T-helper 17 cell (primary cell): ENCODE measurements at places on chromosomes 4 and X. TPM values are rescaled to one million over a fixed set of nuclear protein-coding genes. Genes with fewer than 3 reads are reported as not detected.
A peak's percentile ranks its signal among the peaks of the same experiment; 100 is the strongest.

The NKX3-2 gene
- total RNA-seq, result not detected

The HHIP gene
- not detected for total RNA-seq

The SUV39H1 gene
- total RNA-seq, result 5.8 TPM

DNA sequence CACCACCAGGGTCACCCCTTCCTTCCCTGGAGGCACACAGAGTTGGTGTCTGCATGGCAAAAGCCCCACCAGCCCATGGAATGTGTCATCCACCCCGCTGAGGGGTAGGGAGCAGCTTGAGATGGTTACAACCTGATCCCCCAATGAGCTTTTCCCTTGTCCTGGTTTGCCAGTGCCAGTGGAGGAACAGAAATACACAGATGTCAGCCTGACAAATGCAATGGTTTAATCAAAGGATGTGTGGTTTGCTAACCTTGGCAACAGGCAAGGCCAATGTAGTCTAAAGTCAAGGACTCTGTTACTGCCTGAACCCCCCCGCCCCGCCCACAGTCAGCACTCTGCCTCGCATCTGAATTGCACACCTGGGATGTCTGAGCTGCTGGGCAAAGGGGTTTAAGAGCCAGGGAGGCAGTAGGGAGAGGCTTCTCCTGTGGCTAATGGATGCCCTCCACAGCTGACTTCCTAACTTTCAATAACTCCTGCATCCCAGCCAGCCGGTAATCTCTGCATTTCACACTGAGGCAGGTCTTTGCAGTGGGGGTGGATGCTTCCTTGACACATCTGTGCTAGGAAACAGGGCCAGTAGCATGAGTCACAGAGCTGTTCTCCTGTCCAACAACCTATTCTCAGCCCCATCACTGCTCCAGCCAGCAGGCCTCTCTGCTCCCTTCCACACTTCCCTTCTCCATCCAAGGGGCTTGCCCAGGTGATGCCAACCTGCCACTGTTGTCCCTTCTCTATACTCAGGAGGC lies 137.5 kb downstream of the AMMECR1 start:
- no peaks in the 10 kb centered on the region for H3K36me3 ChIP-seq
- no peak for DNase-seq
- peaks cover 5% of the 10 kb centered on the region for H3K4me1 ChIP-seq

GRCh38 chrX:140744085-140744484 lies 34.5 kb downstream of the LINC00632 start:
- H3K27ac ChIP-seq, result no peak overlapping the region
- peaks cover 7% of the 10 kb centered on the region for H3K4me1 ChIP-seq
- peak overlapping the region; percentile 58 for H3K4me3 ChIP-seq

DNA sequence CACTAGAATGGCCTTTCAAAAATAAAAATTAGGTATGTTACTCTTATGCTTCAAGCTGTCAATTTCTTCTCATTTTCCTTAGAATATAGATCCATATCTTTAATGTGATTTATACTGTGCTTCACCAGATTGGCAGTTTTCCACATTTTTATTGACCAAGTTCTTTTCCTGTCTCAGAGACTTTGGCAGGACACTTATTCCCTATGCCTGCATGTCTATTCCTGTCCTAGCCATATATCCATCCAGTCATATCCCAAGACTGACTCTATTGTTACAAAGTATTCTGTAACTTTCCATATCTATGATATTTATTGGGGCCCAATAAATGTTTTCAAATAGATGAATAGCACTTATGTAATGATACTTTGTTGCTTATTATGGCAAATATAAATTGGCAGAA lies 450.7 kb downstream of the GASK1B start:
- DNase-seq, result no peak
- H3K4me1 ChIP-seq, result no peaks in the 10 kb centered on the region
- no peak overlapping the region for H3K4me3 ChIP-seq
- H3K27ac ChIP-seq, result no peak overlapping the region
- H3K36me3 ChIP-seq, result no peaks in the 10 kb centered on the region

DNA sequence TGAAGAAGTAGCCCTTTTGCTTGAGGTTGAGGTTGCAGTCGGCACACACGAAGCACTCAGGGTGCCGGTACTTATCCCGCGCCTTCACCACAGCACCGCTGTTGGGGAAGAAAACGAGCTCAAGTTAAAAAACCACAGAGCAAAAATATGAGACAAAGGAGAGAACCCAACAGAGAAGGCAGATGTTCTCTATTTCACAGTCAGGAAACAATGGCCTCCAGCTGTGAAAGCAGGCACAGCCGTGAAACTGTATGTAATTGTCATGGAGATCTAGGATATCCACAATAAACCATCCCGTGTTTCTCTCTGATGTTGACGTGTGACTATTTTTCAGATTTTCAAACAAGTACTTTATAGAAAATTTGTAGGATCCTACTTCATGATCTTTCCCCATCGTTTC lies 30.9 kb upstream of the CCDC110 start:
- no peak overlapping the region for H3K4me3 ChIP-seq
- no peak overlapping the region for H3K27ac ChIP-seq
- peaks cover 3% of the 10 kb centered on the region for H3K36me3 ChIP-seq
- H3K4me1 ChIP-seq, result no peaks in the 10 kb centered on the region
- no peak for DNase-seq

- peaks cover 4% of the 10 kb centered on the region for H3K4me1 ChIP-seq
- DNase-seq, result no peak
- H3K27me3 ChIP-seq, result no peaks in the 10 kb centered on the region
- no peak overlapping the region for H3K27ac ChIP-seq
- no peak overlapping the region for H3K4me3 ChIP-seq
These were observed 65.3 kb downstream of the HPRT1 start for GRCh38 chrX:134525086-134525792.

DNA sequence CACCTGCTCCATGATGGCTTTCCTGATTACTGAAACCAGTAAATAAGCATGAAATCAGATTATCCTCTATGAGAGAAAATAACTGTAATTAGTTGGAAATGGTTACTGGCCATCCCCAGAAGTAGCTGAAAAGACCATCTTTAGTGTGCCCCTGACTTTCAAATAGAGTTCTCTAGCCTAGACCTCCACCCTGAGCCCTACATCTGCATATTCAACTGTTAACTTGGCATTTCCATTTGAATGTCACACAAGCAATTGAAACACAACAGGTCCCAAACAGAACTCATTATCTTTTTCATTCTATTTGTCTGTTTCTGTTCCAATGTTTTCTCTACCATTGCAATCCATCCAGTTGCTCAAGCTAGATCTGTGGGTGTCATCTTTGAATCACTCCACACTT lies 952.3 kb downstream of the RPA4 start:
- no peaks in the 10 kb centered on the region for H3K27me3 ChIP-seq
- H3K27ac ChIP-seq, result no peak overlapping the region
- H3K4me1 ChIP-seq, result no peaks in the 10 kb centered on the region
- DNase-seq, result no peak
- no peak overlapping the region for H3K4me3 ChIP-seq

DNA sequence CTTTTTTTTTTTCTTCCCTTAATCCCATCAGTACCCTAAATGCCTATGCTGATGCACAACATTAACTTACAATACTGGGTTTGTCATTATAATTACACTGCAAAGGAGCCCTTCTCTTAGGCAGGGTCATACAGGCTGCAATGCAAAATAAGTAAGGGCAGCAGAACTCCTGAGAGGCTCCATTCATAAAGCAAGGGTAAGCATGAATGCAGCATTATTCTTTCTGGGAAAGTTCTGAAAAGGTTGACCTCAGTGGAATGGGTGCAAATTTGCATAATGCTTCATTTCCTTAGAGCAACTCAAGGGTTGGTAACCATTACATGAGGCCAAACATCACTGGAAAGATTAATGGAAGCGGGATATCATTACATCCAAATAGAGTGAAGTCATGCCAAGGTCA lies 789.2 kb downstream of the KLHL13 start:
- H3K36me3 ChIP-seq, result no peaks in the 10 kb centered on the region
- H3K4me3 ChIP-seq, result no peak overlapping the region
- H3K4me1 ChIP-seq, result no peaks in the 10 kb centered on the region
- DNase-seq, result no peak
- H3K27me3 ChIP-seq, result no peaks in the 10 kb centered on the region
- no peak overlapping the region for H3K27ac ChIP-seq

DNA sequence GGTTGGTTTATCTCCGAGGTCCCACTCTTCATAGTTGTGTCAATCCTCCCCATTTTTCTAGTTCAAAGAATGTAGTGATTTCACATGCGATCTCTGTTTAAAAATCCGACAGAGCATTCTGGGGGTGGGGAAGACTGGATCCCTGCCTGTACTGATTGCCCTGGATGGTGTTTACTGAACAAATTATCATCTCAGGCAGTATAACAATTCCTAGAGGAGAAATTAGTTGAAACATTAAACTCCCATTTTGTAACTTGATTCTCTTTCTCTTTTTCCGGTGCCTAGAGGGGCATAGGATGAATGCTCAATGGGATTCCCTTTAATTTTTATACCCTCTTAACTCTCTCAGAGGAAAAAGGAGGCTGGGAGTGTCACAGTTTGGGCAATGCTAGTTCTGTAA lies 10.0 kb upstream of the CWH43 start:
- no peak overlapping the region for H3K4me3 ChIP-seq
- no peak overlapping the region for H3K27ac ChIP-seq
- H3K27me3 ChIP-seq, result peaks cover 58% of the 10 kb centered on the region
- no peaks in the 10 kb centered on the region for H3K4me1 ChIP-seq
- no peaks in the 10 kb centered on the region for H3K36me3 ChIP-seq
- no peak for DNase-seq

GRCh38 chrX:31219174-31219573 lies 147.3 kb upstream of the FTHL17 start:
- no peak overlapping the region for H3K27ac ChIP-seq
- H3K27me3 ChIP-seq, result no peaks in the 10 kb centered on the region
- H3K4me3 ChIP-seq, result no peak overlapping the region
- H3K4me1 ChIP-seq, result peaks cover 4% of the 10 kb centered on the region
- H3K36me3 ChIP-seq, result no peaks in the 10 kb centered on the region

DNA sequence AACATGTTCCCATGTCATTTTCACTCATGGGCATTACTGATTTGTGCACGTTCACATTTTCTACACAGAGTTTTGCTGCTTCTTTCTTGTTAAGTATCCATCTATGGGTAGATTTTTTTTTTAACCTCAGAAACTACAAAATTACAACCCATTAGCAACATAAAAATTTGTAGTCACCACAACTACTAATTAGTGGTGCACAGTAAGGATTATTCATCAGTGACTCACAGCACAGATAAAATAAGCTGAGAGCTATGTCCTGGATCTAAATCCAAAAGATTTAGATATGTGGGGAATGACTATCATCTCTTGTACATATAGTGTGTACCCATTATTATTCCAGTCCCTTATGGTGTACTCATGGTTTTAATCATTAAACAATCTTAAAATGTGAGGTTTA lies 19.7 kb upstream of the AMELX start:
- no peak for DNase-seq
- no peaks in the 10 kb centered on the region for H3K27me3 ChIP-seq
- H3K36me3 ChIP-seq, result no peaks in the 10 kb centered on the region
- no peaks in the 10 kb centered on the region for H3K4me1 ChIP-seq
- no peak overlapping the region for H3K4me3 ChIP-seq

DNA sequence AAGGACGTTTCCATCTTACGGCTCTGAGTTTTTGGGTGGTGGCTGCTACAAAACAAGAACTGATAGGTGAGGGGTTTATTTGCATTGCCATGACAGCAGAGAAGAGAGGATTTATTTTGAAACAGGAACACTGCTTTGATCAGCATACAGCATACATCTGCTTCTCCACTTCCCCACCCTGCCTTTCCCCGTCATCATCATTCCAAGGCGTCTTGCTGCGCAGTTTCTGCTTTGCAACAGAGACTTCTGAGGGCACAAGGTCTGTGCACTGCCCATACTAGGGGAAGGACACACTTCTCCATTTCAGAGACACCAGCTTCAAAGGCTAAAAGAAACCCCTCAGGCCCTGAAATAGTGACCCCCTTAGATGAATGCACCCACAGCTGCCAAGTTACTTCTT lies 19.1 kb downstream of the STARD8 start:
- no peak overlapping the region for H3K27ac ChIP-seq
- H3K4me1 ChIP-seq, result no peaks in the 10 kb centered on the region
- no peak overlapping the region for H3K4me3 ChIP-seq
- H3K36me3 ChIP-seq, result no peaks in the 10 kb centered on the region
- H3K27me3 ChIP-seq, result no peaks in the 10 kb centered on the region

DNA sequence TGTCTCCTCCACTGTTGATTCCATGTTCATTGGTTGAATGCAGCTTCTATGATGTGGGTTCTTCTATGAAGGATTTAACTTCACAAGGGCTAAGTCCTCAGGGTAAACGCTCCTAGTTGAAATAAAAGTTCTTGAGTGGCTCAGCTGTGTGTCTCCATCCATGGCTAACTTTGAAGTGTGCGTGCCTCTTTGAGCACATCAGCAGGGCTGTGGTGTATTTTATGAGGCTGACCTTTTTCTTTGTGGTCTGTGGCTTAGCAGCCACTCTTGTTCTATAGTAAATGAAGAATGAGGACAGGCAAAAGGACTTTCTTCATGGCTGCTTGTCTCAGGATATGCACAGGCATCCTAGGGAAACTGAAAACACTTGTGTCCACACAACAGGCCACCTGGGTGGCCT lies 88.5 kb downstream of the KIT start:
- H3K27ac ChIP-seq, result no peak overlapping the region
- no peak for DNase-seq
- no peaks in the 10 kb centered on the region for H3K36me3 ChIP-seq
- H3K27me3 ChIP-seq, result no peaks in the 10 kb centered on the region
- no peak overlapping the region for H3K4me3 ChIP-seq
